ENCODE measurements at places on chromosomes 4 and X.

- H3K4me3 ChIP-seq, result no peak overlapping the region
- no peaks in the 10 kb centered on the region for H3K27me3 ChIP-seq
- no peaks in the 10 kb centered on the region for H3K36me3 ChIP-seq
Measured at GRCh38 chr4:147777456-147778091, 45.7 kb downstream of the ARHGAP10 start.

GRCh38 chr4:115190529-115190928, 77.1 kb upstream of the NDST4 start:
- no peaks in the 10 kb centered on the region for H3K36me3 ChIP-seq
- no peaks in the 10 kb centered on the region for H3K4me1 ChIP-seq
- no peak overlapping the region for H3K27ac ChIP-seq
- no peaks in the 10 kb centered on the region for H3K27me3 ChIP-seq
- H3K4me3 ChIP-seq, result no peak overlapping the region

GRCh38 chrX:152601848-152602616, 35.7 kb upstream of the GABRQ start:
- H3K27ac ChIP-seq, result no peak overlapping the region
- H3K4me3 ChIP-seq, result no peak overlapping the region
- DNase-seq, result peak; percentile 18
- H3K36me3 ChIP-seq, result no peaks in the 10 kb centered on the region
- no peaks in the 10 kb centered on the region for H3K27me3 ChIP-seq

DNA sequence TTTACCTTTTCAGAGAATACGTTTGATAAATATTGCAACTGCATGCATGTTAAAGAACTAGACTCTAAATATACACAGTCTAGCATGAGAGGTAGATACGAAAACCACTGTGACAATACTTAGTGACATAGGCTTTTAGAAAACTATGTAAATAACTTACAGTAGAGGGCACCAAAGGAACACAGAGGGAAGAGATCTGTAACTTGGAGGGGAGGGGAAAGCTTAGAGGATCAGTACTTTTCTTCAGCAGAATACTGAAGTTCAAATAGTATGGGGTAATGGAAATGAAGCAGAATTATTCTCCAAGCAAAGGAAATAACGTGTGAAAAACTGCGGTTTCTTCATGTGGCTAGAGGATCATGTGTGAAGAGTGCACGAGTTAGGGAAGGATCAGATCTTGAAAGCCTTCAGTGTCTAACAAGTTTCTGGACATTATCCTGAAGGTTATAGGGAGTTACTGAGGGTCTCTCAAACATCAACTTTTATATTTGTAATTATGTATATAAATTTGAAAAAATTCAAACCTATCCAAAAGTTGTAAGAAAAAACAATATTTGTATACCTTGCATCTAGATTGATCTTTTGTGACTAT, 264.3 kb downstream of the NPFFR2 start:
- no peak overlapping the region for H3K4me3 ChIP-seq
- H3K27ac ChIP-seq, result no peak overlapping the region
- no peaks in the 10 kb centered on the region for H3K36me3 ChIP-seq
- DNase-seq, result no peak

GRCh38 chrX:32576885-32577284, 634.5 kb downstream of the DMD start:
- no peaks in the 10 kb centered on the region for H3K4me1 ChIP-seq
- no peaks in the 10 kb centered on the region for H3K36me3 ChIP-seq
- no peak for DNase-seq
- H3K4me3 ChIP-seq, result no peak overlapping the region

GRCh38 chrX:144722307-144722706, 525.0 kb upstream of the SPANXN1 start:
- H3K27me3 ChIP-seq, result no peaks in the 10 kb centered on the region
- H3K4me3 ChIP-seq, result no peak overlapping the region
- DNase-seq, result no peak
- H3K36me3 ChIP-seq, result no peaks in the 10 kb centered on the region

DNA sequence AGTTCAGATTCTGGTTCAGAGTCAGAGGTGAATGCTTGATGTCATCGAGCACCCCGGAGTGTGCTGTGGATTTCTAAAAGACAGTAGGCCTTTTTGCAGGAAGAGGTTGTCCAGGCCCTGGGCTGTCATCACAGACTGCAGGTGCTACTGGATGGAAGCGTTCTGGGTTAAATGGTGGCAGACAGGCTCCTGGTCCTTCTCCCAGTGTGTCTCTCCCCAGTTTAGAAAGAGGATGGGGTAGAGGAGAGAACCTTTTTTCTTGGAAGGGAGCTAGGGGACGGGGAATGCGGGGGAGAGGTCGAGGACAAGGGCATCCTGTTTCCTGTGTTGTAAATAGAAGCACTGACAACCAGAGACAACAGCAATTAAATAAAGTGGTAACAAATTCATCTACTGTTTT, 102.3 kb upstream of the NUDT6 start:
- no peaks in the 10 kb centered on the region for H3K4me1 ChIP-seq
- H3K27me3 ChIP-seq, result no peaks in the 10 kb centered on the region
- DNase-seq, result no peak
- H3K36me3 ChIP-seq, result no peaks in the 10 kb centered on the region

- no peak within 1 kb of the TSS for H3K27ac ChIP-seq
- H3K4me3 ChIP-seq, result no peak within 1 kb of the TSS
- DNase-seq, result no peak
- H3K27me3 ChIP-seq, result no peaks in the 10 kb centered on the region
Measured at GRCh38 chr4:164876700-164877324, at the start of gene APELA. Gene APELA, plus strand, starts transcription at chr4:164877178. Its CDS starts 154 bp downstream, at chr4:164877332.

DNA sequence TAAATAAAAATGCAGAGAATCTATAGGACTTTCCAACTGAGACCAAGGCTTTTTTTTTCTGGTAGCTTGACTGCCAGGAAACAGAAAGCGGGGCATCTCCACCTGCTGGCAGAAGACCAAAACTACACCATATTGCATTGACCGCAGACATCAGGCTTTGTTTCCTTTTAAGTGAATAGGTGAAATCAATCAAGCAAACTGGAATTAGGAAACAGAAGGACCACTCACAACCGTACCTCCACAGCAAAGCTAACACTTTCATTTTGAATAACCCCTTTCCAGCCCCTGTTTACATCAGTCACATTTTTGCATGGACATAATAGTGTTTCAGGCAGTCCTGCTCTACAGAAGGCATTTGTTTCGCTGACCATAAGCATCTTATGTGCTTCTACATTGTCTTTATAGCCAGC, 218.2 kb downstream of the IDS start:
- no peaks in the 10 kb centered on the region for H3K27me3 ChIP-seq
- H3K4me1 ChIP-seq, result no peaks in the 10 kb centered on the region
- no peak overlapping the region for H3K4me3 ChIP-seq
- no peaks in the 10 kb centered on the region for H3K36me3 ChIP-seq

DNA sequence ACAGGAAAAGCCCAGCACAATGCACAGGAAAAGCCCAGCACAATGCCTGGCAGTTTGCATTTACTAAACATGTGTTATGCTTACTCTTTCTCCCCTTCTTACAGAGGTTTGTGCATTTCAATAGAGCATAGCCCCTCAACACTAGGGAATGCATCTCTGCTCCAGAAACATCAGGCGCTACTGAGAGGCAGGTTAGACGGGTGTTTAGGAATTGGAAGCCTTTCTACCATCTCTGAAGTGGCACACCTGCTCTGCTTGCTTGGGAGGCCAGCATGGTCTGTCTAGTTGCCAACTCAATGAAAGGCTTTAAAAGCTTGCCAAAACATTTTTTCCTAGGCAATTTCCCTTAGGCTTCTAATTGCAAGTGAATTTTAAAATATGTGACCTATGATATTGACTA, 55.7 kb downstream of the GRID2 start:
- no peak for DNase-seq
- H3K27ac ChIP-seq, result no peak overlapping the region
- no peaks in the 10 kb centered on the region for H3K27me3 ChIP-seq

DNA sequence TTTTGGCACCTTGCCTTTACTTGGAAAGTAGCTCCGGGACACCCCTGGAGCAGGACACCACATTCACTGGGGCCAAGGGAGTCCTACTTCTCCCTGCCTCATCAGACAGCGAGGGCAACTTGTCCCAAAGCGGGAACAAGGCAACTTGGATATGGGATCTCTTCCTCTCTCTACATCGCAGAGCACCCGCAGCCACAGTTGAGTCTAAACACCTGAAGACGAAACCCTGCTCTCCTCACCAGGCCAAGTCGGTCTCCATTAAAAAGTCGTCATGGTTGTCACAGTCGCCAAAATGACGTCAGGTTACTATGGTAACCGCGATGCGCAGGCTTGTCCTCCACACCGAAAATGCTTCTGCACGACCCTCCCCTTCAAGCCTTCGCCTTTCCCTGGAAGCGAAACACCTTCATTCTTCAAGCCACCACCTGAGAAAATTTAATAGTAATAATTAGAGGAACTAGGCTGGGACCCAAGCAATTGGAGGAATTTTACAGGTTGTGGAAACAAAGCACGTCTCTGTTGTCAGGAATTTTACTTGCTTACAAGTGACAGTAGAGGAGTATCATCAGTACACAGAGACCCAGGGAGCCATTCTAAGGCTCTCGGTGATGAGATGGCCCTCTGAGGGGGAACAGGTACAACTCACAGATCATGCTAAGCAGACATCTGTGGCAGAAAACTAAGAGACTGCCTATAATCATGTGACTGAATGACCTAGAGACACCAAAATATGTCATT, 30.5 kb upstream of the TCEAL4 start:
- H3K4me1 ChIP-seq, result no peaks in the 10 kb centered on the region
- no peaks in the 10 kb centered on the region for H3K36me3 ChIP-seq
- H3K27me3 ChIP-seq, result no peaks in the 10 kb centered on the region
- peak; percentile 40 for DNase-seq
- H3K27ac ChIP-seq, result no peak overlapping the region

DNA sequence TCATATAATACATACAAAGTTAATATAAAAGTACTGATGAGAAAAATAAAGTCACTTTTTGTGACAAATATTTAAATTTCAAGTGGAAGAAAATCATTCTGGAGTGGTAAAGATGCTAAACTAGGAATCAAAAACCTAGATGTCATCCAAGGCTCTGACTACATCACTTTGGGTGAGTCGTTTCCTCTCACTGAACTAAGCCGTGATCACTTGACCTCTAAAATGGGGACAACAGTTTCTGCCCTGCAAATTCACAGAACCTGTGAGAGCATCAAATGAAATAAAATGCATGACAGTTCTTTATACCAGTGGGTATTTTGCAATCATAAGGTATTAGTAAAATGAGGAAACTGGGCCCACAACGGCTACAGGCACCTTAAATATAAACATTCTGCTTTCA, 63.8 kb downstream of the PRDM5 start:
- no peak overlapping the region for H3K4me3 ChIP-seq
- H3K27ac ChIP-seq, result no peak overlapping the region
- H3K36me3 ChIP-seq, result no peaks in the 10 kb centered on the region
- no peak for DNase-seq

- no peak overlapping the region for H3K27ac ChIP-seq
- H3K4me1 ChIP-seq, result no peaks in the 10 kb centered on the region
- H3K27me3 ChIP-seq, result no peaks in the 10 kb centered on the region
- no peak overlapping the region for H3K4me3 ChIP-seq
- DNase-seq, result no peak
- H3K36me3 ChIP-seq, result no peaks in the 10 kb centered on the region
Measured at GRCh38 chr4:13968723-13969122, 341.2 kb upstream of the BOD1L1 start.

DNA sequence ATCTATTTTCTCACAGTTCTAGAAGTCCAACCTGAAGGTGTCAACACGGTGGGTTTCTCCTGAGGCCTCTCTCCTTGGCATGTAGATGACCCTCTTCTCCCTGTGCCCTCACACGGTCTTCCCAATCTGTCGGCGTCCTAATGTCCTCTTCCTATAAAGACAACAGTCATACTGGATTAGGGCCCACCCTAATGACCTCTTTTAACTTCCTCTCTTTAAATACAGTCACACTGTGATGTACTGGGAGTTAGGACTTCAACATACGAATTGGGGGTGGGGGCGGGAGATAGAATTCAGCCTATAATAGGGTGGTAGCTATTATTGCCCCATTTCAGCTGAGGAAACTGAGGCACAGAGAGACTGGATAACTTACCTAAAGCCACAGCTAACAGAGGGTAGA, 70.2 kb downstream of the SMIM20 start:
- no peaks in the 10 kb centered on the region for H3K27me3 ChIP-seq
- DNase-seq, result peak; percentile 7

GRCh38 chr4:15003401-15003890, 1.2 kb downstream of the CPEB2 start:
- H3K4me3 ChIP-seq, result peak overlapping the region; percentile 85
- H3K27ac ChIP-seq, result peak overlapping the region; percentile 98
- no peaks in the 10 kb centered on the region for H3K27me3 ChIP-seq
- peak; percentile 54 for DNase-seq
- no peaks in the 10 kb centered on the region for H3K36me3 ChIP-seq

DNA sequence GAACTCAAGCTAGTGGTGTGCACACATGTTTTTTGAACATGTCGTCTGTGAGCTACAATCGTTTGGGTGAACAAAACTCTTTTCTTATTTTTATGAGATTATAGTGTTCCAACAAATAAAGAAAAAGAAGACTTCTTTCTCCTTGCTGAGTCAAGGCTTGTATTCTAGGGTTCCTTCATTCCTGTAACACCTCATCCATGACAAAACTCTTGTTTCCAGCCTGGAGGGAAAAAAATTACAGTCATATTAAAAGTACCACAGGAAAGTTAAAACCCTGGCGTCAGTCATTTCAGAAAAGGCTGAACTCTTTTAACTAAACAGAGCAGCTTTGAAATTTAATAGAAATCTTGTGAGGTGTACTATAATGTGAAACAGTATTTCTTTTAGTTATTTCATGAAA, 79.2 kb upstream of the BOD1L1 start:
- H3K27ac ChIP-seq, result no peak overlapping the region
- H3K27me3 ChIP-seq, result no peaks in the 10 kb centered on the region
- DNase-seq, result no peak
- H3K36me3 ChIP-seq, result no peaks in the 10 kb centered on the region
- H3K4me1 ChIP-seq, result no peaks in the 10 kb centered on the region

DNA sequence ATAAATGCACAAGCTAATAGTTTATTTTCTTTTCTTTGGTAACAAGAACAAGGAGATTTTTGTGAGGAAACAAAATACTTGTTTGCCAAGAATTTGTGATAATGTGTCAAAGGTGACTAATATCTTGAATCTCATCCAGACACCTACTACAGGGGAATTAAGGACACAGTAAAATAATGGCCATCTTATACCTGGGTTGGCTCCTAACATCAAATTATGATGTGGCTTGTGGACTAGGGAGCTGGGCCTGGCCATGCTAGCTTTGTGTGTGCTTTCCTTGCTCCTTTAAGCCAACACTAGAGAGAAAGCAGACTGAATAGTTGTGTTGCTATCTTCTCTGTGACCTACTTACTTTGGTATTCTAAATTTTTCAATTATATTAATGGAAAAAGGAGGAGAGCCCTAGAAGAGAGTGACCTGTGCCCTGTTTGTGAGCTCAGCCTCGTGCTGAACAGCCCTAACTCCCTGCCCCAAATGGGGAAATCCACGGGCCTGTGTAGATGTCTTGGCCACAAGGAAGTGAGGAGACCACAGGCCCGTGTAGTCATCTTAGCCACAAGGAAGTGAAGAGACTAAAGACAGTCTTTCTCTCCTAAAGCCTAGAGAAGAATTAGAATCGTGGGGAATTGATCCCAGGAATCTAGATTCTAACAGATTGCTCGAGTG, 23.3 kb downstream of the ARHGAP24 start:
- no peak for DNase-seq
- no peak overlapping the region for H3K27ac ChIP-seq
- no peaks in the 10 kb centered on the region for H3K4me1 ChIP-seq
- no peak overlapping the region for H3K4me3 ChIP-seq
- H3K36me3 ChIP-seq, result no peaks in the 10 kb centered on the region

Measured in colonic mucosa (tissue), 4 donors.